ENCODE measurements at places on chromosomes 5 and 9.

DNA sequence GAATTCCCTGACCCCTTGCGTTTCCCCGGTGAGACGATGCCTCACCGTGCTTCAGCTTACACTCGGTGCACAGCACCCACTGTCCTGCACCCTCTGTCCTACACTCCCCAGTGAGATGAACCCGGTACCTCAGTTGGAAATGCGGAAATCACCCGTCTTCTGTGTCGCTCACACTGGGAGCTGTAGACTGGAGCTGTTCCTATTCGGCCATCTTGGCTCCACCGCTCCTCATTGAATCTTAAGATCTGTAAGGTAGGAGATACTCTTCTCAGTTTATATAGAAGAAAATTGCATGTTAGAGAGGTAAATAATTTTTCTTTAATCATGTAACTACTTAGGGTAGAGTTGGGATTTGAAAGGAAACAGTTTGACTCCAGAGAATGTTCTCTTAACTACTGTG lies 62.2 kb downstream of the DMRTA1 start:
- DNase-seq = no peak

DNA sequence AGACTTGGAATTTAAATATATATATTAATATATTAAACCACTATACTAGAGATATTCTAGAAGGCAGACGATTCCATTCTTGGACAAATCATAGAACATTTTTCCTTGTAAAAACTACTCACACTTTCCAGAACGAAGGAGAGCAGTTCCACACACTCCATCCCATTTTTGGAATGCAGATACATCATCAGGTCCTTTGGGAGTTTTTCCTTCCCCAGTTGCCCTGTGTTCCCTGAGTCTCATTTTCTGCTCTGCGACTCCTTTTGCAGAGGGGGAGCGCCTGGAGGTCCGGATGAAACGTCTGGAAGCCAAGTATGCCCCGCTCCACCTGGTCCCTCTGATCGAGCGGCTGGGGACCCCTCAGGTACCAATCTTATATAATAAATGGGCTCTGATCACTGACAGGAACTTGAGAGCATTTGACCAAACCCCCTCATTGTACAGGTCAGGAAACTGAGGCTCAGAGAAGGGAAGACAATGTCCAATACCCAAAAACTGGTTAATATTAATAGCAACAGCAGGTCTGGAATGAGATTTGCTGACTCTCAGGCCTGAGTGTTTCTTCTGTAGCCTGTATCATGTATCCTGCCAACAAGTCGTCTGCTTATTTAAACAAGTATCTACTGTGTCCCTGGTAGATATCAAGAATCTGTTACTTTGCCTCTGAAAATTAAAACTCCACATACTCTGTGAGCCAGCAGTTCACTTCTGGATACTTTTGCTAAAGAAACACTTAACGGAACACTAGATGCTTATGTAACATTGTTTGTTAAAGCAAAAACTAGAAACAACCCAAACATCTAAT lies 76.8 kb upstream of the NIPAL4 start:
- no peak for DNase-seq

DNA sequence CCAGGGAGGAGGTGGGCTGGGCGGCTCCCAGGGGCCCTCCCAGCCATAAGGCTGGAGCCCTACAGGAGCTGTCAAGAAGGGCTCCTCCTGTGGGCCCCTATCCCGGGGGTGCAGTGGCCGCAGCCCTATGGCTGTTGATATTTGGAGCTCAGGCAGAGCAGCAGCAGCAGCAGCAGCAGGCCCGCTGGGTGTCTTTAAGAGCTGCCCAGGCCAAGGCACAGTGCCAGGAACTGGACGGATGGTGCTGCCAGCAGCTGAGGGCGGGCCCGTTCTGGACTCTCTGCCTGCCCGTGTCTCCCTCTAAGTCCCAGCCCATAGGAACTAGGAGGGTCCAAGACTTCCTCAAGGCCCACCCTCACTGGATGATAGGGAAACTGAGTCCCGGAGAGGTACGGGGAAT lies 3.6 kb downstream of the AK1 start:
- DNase-seq = no peak

DNA sequence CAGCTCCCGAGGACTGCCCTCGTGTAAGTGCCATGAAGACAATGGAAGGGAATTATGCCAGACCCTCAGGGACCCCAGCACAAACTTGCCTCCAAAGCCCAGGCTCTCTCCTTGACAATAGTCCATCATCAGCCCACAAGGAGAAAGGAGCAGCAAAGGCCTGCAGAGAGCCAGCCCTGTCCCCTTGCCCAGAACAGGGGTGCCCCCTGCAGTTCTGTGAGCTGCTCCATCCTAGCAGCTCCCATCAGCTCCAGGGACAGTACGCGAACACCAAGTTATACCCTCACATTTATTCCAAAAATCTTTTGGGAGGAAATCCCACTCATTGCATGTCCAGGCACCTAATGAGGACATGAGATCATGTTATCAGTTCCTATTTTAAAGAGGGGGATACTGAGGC lies 11.1 kb downstream of the BARX1 start:
- no peak for DNase-seq

GRCh38 chr5:172405226-172406107 lies 48.9 kb downstream of the SH3PXD2B start:
- no peak for DNase-seq
